Activated CD4-positive, alpha-beta T cell treated with anti-CD3 and anti-CD28 coated beads, Interleukin-2, amount 10 ng/mL, durations not matched to agents 7 days and 5 days (primary cell): ENCODE measurements at places on chromosomes 6 and 20.

- DNase-seq, result no peak
These were observed 10.4 kb upstream of the RNF182 start for GRCh38 chr6:13914351-13914750.

GRCh38 chr6:44666324-44666723 lies 278.8 kb downstream of the CDC5L start:
- DNase-seq, result no peak

- DNase-seq, result peak; percentile 68
These were observed 480 bp upstream of the NT5E start for GRCh38 chr6:85449388-85449817.

GRCh38 chr20:20765696-20766365 lies 53.4 kb upstream of the RALGAPA2 start:
- no peak for DNase-seq

- DNase-seq, result no peak
These were observed 2.4 kb upstream of the MYLK4 start for GRCh38 chr6:2753110-2753489.

GRCh38 chr20:44941120-44941691 lies 19.0 kb downstream of the TOMM34 start:
- DNase-seq, result no peak

GRCh38 chr6:10081075-10081474 lies 333.8 kb downstream of the TFAP2A start:
- no peak for DNase-seq

- peak; percentile 25 for DNase-seq
These were observed 162.4 kb downstream of the ID4 start for GRCh38 chr6:19999319-20000191.

GRCh38 chr20:8722277-8722928 lies 346.5 kb upstream of the PLCB4 start:
- peak; percentile 37 for DNase-seq

GRCh38 chr20:32585586-32586127 lies 524 bp upstream of the NOL4L start:
- no peak for DNase-seq

DNA sequence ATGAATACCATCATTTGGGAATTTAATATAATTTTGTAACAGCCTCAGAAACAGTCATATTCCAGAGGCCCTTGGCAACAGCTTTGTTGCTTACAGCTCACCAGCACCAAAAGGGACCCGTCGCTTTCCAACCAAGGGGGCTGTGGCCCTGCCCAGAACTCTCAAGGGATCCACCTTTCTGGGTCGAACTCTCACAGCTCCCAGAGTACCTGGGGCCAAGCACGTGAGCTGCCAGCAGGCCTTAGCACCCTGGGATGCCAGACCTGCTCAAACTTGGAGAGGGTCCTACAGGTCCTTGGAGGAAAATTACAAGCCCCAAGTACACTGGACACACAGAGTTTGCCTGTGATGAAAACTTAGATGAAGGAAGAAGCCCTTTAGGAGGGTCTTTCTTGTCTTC lies 66.6 kb downstream of the SNX5 start:
- no peak for DNase-seq

DNA sequence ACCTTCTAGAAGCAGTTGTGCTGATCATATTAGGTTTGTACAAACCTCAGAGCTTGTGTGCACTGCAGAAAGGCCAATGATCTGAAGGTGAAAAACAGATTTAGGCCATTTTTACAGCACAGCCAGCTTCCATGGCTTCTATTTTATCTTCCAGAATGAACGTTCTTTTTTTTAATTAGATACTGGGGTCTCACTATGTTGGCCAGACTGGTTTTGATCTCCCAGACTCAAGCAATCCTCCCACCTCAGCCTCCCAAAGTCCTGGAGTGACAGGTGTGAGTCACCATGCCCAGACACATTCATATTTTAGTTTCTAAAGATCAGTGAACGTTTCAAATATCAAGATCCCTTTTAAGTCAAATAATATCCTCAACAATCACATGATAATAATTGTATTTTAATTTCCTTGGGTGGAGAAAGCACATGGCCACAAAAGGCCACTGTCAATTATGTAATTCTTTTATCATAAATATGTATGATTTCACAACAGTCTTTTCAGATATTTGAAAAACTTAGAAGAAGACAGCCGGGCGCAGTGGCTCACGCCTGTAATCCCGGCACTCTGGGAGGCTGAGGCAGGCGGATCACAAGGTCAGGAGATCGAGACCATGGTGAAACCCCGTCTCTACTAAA lies 326.7 kb upstream of the JARID2 start:
- DNase-seq, result no peak

DNA sequence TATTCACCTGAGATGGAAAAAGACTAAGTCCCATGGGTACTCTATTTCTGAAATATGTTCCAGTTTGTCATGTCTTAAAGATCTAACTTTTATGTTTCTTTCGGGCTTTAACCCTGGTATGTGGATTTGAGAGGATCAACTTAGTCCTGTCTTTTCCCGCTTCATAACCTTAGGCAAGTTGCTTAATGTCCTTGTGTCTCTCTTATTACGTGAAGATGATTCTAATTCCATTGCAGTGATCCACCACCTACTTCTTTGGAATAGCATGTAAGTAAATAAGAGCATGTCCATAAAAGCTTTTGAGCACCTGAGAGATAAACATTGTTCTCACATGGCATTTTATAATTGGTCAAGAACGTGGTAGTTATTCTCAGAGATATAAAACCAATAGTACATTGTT lies 23.0 kb downstream of the SPTLC3 start:
- DNase-seq, result no peak

DNA sequence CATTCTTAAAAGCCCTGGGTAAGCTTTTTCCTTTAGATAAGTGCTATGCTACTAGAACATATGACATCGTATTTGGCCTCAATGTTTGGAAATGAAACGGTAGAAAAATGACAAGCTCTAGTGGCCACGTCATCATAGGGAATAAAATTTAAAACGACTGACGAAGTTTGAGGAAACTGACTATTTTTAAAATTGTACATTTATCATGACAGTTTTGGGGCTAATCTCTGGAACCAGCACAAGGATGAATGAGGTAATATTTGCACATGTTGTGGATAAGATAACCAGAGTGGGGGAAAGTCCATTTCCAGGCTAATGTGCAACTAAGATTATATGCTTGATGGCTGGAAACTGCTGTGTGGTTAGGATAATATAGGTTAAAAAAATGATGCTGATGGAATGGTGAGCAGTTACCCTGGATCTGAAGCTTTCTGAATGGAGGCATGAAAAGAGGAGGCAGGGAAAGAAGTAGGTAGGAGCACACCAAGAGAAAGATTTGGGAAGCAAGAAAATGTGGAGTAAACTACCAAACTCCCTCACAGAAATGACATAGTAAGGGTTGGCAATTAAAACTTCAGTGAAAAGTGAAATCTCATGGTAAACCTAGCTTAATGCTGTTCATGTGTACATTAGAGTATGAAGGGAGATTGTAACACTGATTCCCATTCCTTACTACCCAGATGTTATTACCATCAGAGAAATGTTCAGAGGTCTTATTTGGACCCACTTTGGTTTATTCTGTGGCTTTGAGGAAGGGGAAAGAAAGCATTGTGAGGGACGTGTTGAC lies 42.7 kb upstream of the CEP162 start:
- DNase-seq, result no peak

GRCh38 chr6:32639440-32640394 lies 2.5 kb downstream of the HLA-DQA1 start:
- DNase-seq, result no peak

- DNase-seq, result no peak
These were observed 17.9 kb upstream of the ARMC12 start for GRCh38 chr6:35718911-35719381.

DNA sequence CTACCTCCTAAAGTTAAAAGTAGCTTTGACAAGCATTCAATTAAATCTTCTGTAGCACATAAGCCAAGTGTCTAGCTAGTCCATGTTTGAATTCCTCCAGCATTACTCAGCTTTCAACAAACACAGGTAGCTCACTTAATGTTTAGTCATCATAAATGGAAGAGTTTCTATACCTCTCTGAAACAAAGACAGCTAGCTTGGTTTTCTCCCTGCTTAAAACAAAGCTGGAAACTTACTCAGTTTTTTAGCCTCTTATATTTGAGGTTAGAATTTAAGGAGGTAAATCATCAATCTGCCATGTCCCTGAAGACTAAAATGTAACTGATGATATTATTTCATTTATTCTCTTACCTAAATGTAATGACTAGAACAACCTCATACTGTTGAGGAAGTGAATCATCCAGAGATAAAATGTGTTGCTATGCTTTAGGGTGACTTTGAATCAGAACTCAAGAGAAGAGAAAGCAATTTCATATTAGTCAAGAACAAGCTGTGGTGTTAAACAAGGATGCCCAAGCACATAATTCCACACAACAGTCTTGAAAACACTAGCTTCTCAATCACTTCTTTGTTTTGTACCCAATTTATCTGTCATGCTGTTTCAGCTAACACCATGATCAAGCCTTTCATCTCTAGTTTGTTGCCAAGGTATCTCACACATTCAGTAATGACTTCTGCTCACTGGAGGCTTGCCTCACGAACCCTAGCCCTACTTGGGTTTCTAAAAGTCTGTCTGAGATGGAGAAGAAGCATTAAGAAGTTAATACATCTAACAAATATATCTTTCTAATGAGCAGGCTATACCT lies 251.9 kb downstream of the EPM2A start:
- DNase-seq, result no peak

DNA sequence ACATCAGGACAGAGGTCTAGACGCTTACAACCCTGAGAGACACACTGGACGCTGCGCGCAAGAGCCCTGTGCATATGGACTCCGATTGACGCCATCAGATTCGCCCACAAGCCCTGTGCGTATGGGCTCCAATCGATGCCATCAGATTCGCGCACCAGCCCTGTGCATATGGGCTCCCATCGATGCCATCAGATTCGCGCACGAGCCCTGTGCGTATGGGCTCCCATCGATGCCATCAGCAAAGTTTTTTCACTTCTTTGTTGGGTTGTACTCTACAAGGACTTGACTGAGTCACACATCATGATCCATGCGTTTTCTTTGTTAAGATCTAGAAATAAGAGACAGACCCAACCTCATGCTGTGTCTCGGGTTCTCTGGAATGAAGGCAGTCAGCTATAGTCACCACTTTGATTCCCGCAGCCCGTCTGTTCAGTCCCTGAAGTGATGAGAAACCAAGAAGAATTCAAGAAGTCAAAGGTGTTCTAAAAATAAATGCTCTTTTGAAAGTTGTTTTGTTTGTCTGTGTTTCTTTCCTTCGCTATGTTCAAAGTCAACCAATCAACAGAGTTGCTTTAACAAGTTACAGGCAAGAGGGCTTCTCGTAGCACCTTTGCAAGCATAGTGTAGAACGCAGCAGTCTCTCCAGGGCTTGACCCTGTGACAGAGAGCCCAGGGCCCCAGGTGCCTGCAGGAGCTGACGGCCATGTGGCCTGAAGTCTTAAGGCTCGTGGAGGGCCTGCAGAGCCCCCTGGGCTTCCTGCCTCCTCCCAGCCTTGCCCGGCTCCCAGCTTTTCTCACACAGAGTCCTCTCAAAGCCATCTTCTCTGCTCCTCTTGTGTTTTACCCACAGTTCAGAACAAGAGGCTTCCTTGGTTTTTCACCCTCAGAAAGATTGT lies 7.9 kb downstream of the RPS6KA2 start:
- DNase-seq, result no peak

DNA sequence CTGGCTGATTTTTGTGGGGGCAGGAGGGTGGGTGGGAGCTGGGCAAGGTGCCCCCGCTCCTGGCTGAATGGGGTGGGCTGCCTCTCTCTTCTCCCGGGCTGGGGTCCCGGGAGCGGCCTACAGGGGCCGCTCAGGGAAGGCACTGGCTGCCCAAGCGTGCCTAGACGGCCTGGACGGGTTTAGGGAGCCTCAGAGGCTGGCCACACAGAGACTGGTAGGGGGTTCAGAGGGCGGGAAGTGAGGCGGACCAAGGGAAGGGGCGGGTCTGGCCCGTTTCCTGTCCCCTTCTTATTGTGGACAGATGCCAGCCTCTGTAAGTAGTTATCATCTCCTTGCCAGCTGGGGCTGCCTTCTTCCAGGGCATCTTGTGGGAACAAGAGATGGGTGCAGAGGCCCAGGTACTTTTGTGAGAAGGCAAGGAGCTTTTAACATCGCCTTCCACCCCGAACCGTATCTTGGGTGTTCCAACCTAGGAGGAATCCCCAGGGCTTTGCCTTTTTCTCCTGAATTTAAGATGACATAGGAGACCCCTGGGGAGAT lies 437 bp downstream of the CD40 start:
- DNase-seq, result no peak

- no peak for DNase-seq
These were observed 41.4 kb downstream of the PKIB start for GRCh38 chr6:122651604-122652003.

DNA sequence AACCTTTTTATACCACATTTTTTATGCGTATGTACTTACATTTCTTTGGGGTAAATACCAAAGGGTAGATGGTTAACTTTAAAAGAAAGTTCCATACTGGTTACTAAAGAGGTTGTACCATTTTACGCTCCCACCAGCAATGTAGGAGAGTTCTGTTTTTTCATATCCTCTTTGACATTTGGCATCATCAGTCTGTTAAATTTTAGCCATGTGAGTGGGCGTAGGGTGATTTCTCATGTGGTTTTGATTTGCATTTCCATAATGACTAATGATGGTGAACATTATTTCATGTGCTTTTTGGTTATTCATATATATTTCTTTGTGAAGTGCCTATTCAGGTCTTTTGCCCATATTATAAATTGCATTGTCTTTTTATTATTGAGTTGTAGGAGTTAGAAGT lies 194.2 kb downstream of the PRL start:
- no peak for DNase-seq

- DNase-seq, result no peak
These were observed 33.5 kb upstream of the UBR2 start for GRCh38 chr6:42530296-42530695.

- no peak for DNase-seq
These were observed 36.9 kb downstream of the RIN2 start for GRCh38 chr20:19794941-19795340.

DNA sequence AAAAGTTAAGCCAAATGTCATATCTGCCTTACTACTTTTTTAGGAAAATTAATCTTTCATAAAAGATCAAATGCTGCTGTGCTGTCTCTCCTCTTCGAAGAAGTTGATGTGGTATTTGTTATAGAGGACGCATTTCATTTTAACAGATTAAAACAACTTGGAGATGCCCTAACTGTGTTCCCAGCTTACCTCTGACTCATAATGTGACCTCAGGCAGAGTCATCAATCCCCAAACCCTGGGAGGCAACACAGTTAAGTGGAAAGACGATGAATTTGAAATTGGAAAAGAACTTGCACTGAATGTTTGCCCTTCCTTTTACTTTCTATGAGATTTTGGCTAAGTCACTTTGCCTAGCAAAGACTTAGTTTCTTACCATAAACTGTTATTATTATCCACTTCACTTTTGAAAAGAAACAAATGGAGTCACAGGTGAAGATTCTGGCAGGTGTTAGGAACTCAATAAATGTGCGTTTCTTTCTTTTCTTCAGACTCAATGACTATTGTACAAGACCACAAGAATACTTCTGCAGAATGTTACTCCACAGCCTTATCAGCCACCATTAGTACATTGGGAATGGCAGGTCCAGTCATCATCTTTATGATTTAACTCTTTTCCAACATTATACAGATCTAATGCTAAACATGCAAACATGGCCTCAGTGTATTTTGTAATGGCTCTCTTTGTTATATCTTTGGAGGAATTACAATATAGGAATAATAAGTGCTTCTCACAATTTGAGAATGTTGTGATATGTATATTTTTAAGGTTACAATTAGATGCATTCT lies 102.6 kb downstream of the COL21A1 start:
- no peak for DNase-seq
